Inflammatory macrophage (primary cell): ENCODE measurements at places on chromosomes 13 and 19.

- DNase-seq = no peak
Measured at GRCh38 chr19:37593996-37594303, 642 bp downstream of the ZNF571 start.

DNA sequence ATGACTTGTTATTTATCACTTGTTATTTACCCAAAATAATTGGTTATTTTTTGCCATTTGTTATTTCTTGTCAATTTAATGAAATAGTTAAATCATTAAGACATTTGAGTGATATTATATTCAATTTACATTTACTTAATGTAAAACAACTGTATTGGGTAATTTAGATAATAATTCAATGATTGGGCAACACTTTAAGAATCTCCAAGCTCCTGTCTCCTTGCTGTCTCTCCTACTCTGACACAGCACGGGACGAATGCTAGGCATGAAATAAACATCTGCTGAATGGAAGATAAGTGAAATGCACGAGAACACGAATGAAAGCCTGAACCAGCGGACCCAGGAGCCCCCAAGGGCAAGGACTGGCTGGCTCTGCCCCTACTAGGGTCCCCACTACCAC lies 5.7 kb upstream of the PPP6R1 start:
- no peak for DNase-seq

DNA sequence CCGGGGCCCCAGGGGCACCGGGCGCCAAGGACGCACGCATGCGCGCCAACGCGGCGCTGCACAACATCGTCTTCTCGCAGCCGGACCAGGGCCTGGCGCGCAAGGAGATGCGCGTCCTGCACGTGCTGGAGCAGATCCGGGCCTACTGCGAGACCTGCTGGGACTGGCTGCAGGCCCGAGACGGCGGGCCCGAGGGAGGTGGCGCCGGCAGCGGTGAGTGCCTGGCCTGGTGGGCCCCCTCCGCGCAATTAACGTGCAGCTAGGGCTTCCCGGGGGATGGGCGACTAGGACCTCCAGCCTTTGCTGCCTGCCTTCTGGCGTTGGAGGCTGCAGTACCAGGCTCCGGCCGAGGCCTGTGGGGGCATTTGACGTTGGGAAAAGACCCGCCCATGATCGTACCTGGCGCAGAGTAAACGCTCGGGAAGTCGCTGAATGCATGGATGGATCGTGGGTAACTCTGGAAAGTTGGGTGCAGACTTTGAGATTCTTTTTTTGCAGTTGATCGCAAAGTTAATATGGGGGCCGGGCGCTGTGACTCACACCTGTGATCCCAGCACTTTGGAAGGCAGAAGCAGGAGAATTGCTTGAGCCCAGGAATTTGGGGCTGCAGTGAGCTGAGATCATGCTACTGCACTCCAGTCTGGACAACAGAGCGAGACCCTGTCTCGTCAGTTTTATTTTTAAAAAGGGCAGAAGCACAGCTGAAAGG lies 7.3 kb downstream of the APC2 start:
- DNase-seq = no peak

DNA sequence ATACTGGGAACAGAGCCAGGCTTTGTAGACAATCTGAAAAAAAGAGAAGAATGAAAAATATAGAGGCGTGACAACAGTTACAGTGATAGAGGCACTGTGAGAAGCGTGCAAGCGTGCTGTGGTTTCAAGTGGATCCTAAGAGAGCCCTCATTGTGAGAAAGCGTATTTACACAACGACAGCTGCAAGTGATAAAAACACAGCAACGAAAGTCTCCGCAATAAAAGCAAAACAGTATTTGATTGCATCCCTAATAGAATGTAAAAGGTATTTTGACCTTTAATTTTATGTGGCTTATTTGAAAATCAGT lies 642.7 kb upstream of the ARGLU1 start:
- no peak for DNase-seq

DNA sequence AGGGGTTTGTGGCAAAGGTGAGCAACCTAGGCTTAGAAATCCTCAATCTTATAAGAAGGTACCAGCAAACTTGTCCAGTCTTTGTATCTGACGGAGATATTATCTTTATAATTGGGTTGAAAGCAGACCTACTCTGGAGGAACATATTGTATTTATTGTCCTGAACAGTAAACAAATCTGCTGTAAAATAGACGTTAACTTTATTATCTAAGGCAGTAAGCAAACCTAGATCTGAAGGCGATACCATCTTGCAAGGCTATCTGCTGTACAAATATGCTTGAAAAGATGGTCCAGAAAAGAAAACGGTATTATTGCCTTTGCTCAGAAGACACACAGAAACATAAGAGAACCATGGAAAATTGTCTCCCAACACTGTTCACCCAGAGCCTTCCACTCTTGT lies 3.8 kb upstream of the KLK2 start:
- DNase-seq = no peak

DNA sequence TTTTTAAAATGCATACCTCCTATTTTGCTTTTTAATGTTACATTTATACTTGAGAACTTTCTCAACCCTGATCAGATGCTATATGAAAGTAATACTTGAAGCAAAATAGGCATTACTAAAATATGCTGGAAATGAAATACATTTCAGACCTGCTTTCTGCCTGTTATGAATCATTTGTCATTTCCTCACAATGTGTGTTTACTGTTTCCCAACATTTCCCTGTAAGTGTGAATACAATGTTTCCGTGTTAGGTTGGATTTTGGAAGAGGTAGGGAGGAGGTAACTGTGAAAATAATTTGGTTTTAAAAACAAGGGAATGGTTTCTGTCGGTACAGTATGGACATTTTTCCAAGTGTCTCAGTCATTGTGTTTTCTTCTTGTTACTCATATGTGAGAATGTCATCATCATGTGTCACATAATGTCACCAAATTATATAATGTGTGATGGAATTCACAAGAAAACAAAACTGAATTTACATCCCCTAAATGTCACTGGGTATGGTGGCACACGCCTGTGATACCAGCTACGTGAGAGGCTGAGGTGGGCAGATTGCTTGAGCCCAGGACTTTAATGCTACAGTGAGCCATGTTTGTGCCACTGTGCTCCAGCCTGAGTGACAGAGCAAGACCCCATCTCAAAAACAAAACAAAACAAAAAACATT lies 43.0 kb downstream of the ZAR1L start:
- DNase-seq = no peak
